ENCODE measurements at places on chromosomes 12 and 14.

GRCh38 chr12:99619389-99620158, 28.0 kb upstream of the GARIN6 start:
- no peaks in the 10 kb centered on the region for H3K4me1 ChIP-seq
- DNase-seq: no peak
- H3K4me3 ChIP-seq: no peak overlapping the region
- H3K27me3 ChIP-seq: no peaks in the 10 kb centered on the region
- no peak overlapping the region for H3K27ac ChIP-seq
- H3K36me3 ChIP-seq: no peaks in the 10 kb centered on the region

- DNase-seq: no peak
- H3K4me1 ChIP-seq: no peaks in the 10 kb centered on the region
- H3K27ac ChIP-seq: no peak overlapping the region
- no peaks in the 10 kb centered on the region for H3K27me3 ChIP-seq
- no peaks in the 10 kb centered on the region for H3K36me3 ChIP-seq
These were observed 123.2 kb downstream of the PELI2 start for GRCh38 chr14:56241461-56241860.

DNA sequence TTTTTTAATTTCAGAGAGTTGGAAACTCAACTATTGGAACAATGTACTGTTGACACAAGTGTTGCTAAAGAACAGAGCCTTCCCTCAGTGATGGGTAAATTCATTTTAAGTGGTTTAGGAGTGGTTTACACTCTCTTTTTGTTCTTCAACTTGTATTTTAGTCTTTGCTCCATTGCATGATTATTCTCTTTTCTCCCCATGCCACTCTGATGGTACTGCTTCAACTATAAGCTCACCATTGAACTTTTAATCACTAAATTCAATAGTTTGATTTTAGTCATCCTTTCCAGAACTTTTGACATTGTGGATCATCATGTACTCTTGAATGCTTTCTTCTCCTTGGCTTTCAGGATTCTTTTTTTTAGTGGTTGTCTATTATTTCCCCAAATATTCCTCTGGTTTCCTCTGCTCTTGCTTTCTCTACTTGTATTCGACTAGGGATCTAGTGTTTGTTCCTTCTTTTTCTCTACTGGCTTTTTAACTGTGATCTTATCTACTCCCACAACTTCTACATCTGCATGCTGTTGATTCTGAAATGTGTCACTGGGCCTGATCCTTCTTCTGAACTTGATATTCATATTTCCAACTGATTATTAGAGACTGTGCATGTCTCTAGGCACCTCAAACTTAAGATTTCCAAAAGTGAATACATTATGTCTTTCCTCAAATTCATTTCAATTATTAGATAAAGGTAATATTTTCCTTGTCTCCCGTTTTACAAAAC, 15.4 kb downstream of the ACTR10 start:
- H3K27me3 ChIP-seq: no peaks in the 10 kb centered on the region
- peaks cover 7% of the 10 kb centered on the region for H3K36me3 ChIP-seq
- DNase-seq: no peak
- H3K4me3 ChIP-seq: no peak overlapping the region
- H3K27ac ChIP-seq: no peak overlapping the region
- H3K4me1 ChIP-seq: no peaks in the 10 kb centered on the region

GRCh38 chr14:74586681-74587362, 25.2 kb downstream of the LTBP2 start:
- H3K4me3 ChIP-seq: no peak overlapping the region
- no peak for DNase-seq
- peaks cover 21% of the 10 kb centered on the region for H3K36me3 ChIP-seq
- H3K27me3 ChIP-seq: no peaks in the 10 kb centered on the region
- no peak overlapping the region for H3K27ac ChIP-seq
